H9 (cell line): ENCODE measurements at places on chromosomes 7 and 10. TPM values are rescaled to one million over a fixed set of nuclear protein-coding genes. Genes with fewer than 3 reads are reported as not detected.
A peak's percentile ranks its signal among the peaks of the same experiment; 100 is the strongest.

LRIT1 gene
- not detected in 2 replicates for total RNA-seq

DNA sequence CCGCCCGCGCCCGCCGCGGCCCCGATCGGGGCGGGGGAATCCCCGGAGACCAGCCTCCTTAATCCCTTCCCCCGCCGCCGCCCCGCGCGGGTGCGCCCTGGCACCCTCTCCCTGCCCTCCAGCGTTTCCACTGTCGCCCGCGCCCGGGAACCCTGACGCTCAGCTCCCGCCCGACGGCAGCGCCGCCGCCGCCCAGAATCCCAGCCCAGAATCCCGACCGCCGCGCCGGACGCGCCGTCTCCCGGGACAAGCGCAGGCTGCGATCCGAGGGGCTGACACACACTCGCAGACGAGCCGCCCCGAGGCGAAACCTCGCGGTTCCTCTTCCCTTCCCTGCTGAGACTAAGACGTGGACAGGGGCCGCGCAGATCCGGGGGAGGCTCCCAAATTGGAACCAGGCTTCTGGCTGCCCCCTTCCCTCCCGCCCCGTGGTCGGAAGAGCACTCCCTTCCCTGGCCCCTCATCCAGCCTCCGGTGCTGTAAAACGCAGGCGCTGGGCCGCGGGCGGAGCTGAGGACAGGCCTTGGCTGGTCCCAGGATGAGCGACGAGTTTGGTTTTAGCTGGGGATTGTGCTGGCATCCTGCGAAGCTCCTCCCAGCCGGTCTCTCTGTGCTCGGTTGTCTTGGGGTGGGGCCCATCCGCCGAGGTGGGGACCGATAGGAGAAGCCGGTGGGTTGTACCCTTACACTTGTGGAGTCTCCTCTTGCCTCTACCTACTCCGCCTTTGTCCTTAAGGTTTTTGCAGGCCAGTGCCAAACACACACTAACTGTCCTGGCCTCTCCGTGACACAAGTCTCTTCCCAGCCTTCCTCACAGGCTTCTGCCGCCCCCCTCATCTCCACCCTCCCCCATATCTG lies 1.1 kb downstream of the MARVELD1 start:
- peak; percentile 86 for DNase-seq

GRCh38 chr10:33478675-33479125 lies 144.2 kb upstream of the NRP1 start:
- no peak for DNase-seq

DNA sequence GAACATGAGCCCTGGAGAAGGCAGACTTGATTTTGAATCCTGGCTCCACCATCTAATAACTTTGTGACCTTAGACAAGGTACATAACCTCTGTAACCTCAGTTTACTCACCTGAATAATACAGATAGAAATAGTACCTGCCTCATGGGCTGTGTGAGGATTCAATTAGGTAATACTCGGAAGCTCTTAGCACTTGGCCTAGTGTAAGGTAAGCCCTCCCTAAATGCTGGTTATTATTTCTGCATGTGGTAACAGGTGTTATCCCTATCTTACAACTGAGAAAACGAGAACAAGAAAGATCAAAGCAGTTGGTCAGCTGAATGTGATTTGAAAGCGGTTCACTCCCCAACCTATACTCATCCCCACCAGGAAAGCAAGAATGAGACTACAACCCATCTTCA lies 28.7 kb upstream of the ACSL5 start:
- DNase-seq, result no peak

UNCX gene
- not detected in 2 replicates for total RNA-seq

DNA sequence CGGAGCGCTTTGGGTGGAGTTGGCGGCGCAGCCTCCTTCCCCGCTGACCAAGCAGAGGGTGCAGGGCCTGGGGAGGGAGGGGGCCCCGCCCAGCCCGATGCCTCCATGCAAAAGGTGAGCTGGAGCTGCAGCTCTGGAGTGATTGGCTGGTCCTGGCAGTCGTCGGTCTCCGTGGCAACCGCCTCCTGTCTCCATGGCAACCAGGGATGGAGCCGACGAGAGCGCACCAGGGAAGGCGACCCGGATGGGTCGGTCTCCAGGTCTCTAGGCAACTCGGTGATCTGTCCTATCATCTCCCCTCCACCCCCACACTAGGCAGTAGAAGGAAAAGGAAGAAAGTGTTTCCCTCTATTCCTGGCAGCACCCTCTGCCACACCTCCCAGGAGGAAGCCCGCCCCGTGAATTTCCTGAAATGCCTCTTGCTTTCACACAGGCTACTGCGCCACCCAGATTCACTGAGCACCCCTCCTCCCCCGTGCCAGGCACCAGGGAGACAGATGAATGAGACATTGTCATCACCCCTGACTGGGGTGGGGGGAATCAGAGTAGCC lies 647 bp upstream of the NACAD start:
- DNase-seq, result peak; percentile 94
